MV-4-11 (cell line): ENCODE measurements at places on chromosomes 1 and 21.

GRCh38 chr1:21494196-21494595 is 15.0 kb upstream of the ALPL start:
- DNase-seq: no peak

DNA sequence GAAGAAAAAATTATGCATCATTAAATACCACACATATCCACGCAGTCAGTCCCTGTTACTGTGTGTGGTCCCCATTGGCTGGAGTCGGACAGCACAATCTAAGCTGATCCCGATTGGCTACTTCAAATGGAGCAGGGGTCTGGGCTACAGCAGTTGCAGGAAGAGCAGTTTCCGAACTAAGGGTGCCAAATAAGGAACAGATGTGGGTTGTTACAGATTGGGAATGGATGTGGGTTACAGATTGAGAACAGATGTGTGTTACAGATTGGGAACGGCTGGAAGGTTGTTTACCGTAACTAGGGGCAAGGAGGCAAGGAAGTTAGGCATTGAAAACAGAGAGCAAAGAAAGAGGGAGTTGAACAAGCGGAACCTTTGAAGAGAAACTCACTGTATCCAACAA is 19.9 kb downstream of the OR2L13 start:
- no peak for DNase-seq

DNA sequence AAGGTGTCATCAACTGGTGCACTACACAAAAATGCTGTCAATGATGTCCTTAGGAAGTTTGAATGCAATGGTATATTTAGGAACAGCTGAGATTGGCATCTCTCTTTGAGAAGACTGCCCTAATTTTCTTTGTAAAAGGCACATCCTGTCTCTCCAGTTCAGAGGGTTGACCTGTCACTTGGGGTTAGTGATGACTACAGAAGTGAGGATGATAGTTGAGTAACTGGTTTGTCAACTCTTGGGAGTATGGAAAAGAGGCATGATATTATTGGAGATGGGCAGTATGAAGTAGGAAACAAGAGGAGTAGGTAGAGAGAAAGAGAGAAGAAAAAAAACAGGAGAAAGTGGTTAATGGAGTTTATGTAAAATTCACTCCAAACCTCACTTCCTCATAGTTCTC is 40.4 kb upstream of the PIGC start:
- DNase-seq: peak; percentile 3

GRCh38 chr1:15799004-15799867 is 8.2 kb downstream of the UQCRHL start:
- peak; percentile 68 for DNase-seq

GRCh38 chr21:15706696-15707095 is 23.1 kb upstream of the USP25 start:
- DNase-seq: peak; percentile 90

- no peak for DNase-seq
These were observed 587.6 kb downstream of the NPHP4 start for GRCh38 chr1:5404412-5405203.

DNA sequence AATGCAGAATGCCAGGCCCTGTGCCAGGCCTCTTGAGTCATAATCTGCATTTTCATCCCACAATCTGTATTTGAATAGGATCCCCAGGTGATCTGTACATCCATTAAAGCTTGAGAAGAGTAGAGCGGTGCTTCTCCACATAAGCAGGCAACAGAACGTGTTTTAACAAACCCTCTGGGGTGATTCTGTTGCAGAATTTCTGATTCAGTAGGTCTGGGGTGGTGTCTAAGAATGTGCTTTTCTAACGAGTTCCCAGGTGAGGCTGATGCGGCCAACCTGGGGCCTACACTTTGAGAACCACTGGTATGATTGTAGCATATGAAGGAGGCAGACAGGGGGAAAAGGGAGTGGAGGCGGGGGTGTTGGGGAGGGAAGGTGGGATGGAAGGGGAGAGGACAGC is 78.4 kb upstream of the POU3F1 start:
- no peak for DNase-seq

DNA sequence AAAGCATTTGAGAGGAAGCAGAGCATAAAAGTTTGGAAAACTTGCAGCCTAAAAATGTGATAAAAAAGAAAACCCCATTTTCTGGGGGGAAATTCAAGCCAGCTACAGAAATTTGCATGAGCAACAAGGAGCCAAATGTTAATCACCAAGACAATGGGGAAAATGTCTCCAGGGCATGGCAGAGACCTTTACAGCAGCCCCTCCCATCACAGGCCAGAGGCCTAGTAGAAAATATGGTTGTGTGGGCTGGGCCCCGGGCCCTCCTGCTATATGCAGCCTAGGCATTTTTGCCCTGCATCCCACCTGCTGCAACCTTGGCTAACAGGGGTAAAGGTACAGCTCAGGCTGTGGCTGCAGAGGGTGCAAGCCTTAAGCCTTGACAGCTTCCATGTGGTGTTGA is 299.6 kb upstream of the NCAM2 start:
- no peak for DNase-seq

DNA sequence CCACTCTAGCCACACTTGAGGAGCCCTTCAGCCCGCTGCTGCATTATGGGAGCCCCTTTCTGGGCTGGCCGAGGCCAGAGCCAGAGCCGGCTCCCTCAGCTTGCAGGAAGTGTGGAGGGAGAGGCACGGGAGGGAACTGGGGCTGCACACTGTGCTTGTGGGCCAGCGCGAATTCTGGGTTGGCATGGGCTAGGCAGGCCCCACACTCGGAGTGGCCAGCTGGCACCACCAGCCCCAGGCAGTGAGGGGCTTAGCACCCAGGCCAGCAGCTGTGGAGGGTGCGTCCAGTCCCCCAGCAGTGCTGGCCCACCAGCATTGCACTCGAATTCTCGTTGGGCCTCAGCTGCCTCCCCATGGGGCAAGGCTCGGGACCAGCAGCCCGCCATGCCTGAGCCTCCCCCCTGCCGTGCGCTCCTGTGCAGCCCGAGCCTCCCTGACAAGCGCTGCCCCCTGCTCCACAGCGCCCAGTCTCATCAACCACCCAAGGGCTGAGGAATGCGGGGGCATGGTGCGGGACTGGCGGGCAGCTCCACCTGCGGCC is 785.9 kb upstream of the TPTE start:
- DNase-seq: no peak

DNA sequence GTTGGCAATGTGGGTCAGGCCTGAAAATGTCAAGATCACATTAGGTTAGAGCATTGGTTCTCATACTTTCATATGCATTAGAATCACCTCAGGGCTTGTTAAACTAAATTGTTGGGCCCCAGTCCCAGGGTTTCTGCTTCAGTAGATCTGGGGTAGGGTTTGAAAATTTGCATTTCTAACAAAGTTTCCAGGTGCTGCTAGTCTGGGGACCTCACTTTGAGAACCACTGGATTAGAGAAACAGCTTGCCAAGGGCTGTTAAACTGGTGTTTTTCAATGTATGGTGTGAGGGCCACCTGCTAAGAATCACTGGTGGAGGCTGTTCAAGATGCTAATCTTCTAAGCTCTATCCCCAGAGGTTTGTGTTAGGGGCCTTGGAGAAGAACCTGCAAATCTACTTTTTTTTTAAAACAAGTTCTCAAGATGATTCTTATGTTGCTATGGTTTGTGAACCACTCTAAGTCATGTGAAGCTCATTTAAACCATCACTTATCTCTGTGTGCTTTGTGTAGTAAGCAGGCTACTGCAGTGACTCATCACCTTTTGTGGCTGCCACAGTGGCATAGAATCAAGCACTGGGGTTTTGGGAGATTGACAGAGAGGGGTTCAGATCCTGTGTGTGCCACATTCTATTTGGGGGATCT is 152.2 kb downstream of the S1PR1 start:
- DNase-seq: peak; percentile 2

GRCh38 chr1:15348648-15349047 is 61.0 kb upstream of the EFHD2 start:
- DNase-seq: no peak

DNA sequence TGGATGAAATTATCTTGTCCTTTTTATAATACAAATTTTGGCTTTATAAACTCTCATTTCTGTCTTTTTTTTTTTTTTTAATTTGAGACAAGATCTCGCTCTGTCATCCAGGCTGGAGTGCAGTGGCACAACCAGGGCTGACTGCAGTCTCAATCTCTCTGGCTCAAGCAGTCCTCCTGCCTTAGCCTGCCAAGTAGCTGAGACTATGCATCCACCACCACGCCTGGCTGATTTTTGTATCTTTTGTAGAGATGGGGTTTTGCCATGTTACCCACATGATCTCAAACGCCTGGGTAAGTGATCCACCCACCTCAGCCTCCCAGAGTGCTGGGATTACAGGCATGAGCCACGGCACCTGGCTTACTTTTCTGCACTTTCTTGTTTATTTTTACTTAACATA is 7.5 kb downstream of the TOR1AIP1 start:
- DNase-seq: no peak

- no peak for DNase-seq
These were observed 25.6 kb downstream of the SLC22A15 start for GRCh38 chr1:116001739-116002487.

DNA sequence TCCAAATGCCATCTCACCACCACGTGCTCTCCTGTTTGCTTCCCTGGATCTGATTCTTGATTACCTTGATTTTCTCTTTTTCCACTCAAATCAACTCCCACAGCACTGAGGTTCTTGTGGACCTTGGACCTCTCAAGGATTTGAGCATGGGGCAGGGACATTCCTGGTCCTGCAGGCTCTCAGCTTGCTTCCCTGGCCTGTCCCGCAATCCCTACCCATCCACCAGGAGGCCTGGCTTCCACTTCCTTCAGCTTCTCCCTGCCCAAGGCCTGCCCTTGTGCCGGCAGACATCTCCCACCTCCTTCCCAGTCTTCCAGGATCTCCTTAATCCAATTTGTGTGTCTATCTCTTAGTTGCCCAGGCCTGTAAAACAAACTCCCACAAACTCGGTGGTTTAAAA is 21.6 kb downstream of the PLA2G2A start:
- DNase-seq: no peak

DNA sequence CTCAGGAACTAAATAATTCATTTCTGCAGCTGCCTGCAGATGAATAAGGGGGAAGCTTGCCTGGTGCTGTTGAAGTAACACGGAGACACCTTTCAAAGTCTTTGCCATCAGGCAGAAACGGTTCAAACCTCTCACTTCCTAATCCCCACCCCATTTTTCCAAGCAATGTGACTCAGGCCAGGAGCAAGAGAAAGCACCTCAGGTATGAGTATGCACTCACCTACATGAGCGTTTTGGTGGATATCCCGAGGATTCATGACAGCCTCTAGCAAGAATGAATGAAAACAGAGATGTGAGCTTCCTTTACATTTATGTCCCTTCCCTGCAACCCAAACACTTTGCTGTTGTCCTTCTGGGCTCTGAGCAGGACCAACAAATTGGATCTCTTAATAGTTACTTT is 63.4 kb upstream of the LAX1 start:
- DNase-seq: no peak

GRCh38 chr1:23555986-23556634 is 3.2 kb downstream of the ID3 start:
- no peak for DNase-seq

DNA sequence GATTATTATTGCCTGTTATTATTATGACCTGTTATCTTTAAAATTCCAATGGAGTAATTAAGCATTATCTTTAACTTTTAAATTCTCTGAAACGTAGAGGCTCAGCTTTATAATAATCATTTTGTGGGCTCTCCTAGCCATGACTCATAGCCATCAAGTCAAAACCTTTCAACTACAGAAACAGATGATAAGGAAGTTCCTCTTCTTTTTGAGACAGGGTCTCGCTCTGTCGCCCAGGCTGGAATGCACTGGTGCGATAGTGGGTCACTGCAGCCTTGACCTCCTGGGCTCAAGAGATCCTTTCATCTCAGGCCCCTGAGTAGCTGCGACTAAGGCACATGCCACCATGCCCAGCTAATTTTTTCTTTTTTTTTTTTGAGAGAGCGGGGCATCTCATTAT is 43.5 kb downstream of the CHML start:
- DNase-seq: peak; percentile 34

- DNase-seq: no peak
These were observed 152.7 kb downstream of the HIVEP3 start for GRCh38 chr1:41766041-41766440.

DNA sequence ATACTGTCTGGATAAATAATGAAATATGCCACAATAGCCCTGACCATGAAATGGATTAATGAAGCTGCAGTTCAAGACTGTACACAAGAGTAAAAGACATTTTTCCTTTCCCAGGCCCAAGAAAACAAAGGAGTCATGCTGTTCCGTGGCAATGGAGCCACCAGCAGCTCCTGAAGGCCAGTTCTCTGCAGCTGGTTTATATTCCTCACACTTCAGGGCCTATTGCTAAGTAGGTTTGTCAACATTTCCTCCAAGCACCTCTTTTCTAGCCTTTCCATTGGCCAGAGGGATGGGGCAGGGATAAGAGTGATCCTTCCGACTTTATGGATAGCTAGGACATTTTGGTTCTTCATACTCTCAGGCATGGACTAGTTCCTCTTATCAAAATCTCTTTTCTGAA is 24.2 kb upstream of the RGL1 start:
- DNase-seq: no peak
